ENCODE measurements at places on chromosomes 2 and 18.

- DNase-seq, result no peak
Observed at GRCh38 chr2:145739681-145740080, 1219.8 kb upstream of the ZEB2 start.

DNA sequence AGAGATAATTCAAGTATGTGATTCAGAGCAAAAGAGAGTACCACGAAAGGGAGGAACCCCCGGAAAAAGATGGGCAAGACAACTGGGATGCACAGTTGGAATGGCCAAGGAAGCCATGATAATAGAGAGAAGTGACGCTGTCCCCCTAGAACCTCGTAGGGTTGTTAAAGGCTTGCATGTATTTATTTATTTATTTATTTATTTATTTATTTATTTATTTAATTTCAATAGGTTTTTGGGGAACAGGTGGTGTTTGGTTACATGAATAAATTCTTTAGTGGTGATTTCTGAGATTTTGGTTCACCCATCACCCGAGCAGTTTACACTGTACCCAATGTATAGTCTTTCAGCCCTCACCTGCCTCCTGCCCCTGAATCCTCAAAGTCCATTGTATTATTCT is 11.5 kb upstream of the PDCL3 start:
- DNase-seq, result no peak

DNA sequence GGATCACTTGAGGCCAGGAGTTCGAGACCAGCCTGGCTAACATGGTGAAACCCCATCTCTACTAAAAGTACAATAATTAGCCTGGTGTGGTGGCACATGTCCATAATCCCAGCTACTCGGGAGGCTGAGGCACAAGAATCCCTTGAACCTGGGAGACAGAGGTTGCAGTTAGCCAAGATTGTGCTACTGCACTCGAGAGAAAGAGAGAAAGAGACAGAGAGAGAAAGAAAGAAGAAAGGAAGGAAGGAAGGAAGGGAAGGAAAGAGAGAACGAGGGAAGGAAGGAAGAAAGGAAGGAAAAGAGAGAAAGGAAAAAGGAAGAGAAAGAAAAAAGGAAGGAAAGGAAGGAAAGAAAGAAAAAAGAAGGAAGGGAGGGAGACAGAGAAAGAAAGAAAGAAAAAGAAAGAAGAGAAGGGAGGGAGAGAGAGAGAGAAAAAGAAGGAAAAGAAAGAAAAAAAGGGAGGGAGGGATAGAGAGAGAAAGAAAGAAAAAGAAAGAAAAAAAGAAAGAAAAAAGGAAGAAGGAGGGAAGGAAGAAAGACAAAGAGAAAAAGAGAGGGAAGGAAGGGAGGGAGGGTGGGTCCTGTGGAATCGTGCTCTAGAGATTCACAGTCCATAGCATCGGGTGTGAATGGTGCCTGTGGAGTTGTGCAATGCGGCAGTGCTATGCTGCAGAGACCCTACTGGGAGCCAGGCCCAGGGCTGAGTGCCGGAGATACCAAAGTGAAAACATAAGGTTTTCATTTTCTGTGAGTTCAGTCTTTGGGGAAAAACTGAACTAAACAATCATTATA is 4.6 kb upstream of the SDC1 start:
- no peak for DNase-seq

GRCh38 chr18:32237049-32237448 is 47.2 kb downstream of the MEP1B start:
- no peak for DNase-seq

DNA sequence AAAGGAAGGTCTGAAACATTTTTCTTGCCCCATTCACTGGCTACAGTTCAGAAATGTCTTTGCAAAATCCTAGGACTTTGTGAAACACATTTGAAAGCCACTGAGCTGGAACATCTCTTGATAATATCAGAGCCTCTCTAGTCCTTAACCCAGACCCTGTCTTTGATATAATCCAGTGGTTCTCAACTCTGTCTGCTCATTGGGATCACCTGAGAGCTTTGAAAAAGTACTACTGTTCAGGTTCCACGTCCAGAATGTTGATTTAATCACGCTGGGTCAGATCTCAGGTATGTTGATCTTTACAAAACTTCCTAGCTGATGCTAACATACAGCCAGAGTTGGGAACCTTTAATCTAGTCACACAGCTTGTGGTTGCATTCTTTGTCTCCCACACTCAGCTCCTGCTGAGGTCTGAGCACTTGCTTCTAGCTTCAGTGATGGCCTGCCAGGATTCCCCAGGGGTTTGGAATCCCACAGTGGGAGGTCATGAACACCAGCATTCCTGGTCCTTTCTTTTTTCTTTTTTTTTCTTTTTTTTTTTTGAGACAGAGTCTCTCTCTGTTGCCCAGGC is 262.7 kb downstream of the SETBP1 start:
- no peak for DNase-seq

Data from activated CD8-positive, alpha-beta memory T cell treated with anti-CD3 and anti-CD28 coated beads for 1 hour (primary cell).